ENCODE measurements at places on chromosomes 11 and 22.

GRCh38 chr11:69551963-69552362, 70.5 kb downstream of the LINC01488 start:
- no peak for DNase-seq

GRCh38 chr11:75035911-75036565, 47.3 kb downstream of the NEU3 start:
- peak; percentile 7 for DNase-seq

GRCh38 chr22:29689206-29689879, 30.5 kb upstream of the CABP7 start:
- DNase-seq: no peak

- no peak for DNase-seq
Measured at GRCh38 chr22:21447694-21448402, 19.3 kb upstream of the TMEM191C start.

DNA sequence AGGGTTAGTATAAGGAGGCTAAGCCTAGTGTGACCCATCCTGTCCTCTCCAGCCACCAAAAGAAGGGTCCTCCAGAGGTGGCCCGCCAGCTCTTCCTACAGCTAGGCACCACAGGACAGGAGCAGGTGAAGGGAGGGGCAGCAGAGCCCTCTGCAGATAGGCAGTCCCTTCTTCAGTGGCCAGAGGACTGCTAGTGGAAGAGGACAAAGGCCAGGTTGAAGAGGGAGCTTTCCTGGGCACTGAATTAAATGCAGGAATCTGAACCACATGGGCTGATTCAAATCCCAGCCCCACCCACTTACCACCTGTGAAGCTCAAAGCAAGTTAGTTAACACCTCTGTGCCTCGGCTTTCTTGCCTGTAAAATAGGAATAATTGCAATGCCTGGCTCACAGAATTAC, 409.5 kb downstream of the NXPE2 start:
- no peak for DNase-seq

DNA sequence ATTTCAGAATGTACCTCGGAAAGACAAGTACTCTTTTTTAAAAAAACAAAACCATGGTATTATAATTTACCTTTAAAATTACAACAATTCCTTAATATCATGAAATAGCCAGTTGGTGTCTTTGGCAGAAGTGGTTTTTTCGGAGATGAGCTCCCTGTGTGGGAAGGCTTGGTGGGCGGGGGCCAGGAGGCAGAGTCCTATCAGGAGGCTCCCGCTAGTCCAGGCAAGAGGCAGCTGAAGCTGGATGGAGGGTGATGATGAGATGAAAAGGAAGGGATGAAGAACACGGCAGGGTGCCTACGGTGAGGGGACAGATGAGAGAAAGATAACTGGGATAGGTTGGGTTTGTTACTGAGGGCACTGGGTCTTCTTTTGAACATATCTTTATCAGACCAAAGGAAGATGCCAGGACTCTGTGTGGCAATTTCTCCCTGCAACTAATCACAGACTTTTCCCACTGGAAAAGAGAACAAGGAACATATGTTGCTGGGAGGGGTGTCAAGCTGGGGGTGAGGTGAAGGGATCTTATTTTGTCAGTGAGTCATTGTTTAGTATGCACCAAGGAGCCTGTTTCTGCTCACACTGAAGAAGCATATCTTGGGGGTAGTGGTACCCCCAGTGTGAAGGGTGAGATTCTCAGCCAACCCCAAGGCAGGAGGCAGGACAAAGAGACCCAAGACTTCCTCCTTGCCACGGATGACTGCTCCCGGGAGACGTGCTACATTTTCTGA, 91.5 kb upstream of the YWHAH start:
- no peak for DNase-seq

DNA sequence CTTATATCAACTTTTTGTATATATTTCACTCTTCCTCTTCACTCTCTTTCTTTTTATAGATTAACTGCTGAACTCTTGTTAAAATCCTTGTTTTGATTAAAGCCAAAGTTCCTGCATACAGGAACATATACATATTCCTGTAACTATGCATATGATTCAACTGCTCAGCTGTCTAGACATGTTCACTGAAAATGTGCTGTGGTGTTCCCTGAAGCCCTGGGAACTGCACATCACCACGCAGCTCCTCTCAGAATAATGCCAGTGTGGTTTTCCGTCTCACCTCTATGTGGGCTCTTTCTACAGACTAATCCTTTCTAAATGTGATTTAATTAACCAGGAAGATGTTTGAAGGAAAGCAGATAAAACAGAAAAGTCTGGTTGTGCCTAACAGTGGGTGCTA, 25.6 kb upstream of the MMP12 start:
- no peak for DNase-seq

DNA sequence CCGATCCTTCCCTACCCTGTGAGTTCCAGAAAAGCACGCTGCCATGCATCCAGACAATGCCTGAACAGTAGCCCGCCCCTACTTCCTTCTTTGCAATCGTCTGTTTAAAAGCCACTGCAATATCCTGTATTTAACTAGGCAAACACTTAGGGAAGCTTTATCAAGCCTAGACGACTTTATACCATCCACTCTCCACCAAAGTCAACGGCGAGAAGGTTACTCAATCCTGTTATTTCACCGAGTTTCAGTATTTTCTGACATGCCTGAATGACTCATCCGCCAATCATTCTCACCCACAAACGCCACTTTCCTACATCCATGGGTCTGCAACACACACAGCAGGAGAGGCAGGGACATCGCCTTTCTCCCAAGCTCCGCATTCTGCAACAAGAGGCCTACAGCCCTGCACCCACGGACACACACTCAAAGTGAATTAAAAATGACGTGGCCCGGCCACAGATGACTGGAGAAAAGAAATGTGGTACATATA, 9.3 kb downstream of the CELSR1 start:
- peak; percentile 99 for DNase-seq

GRCh38 chr11:128772814-128773213, 78.9 kb downstream of the FLI1 start:
- no peak for DNase-seq

GRCh38 chr11:12900496-12900895, 108.6 kb upstream of the RASSF10 start:
- no peak for DNase-seq

GRCh38 chr11:133910101-133910500, 46.7 kb downstream of the IGSF9B start:
- DNase-seq: no peak

DNA sequence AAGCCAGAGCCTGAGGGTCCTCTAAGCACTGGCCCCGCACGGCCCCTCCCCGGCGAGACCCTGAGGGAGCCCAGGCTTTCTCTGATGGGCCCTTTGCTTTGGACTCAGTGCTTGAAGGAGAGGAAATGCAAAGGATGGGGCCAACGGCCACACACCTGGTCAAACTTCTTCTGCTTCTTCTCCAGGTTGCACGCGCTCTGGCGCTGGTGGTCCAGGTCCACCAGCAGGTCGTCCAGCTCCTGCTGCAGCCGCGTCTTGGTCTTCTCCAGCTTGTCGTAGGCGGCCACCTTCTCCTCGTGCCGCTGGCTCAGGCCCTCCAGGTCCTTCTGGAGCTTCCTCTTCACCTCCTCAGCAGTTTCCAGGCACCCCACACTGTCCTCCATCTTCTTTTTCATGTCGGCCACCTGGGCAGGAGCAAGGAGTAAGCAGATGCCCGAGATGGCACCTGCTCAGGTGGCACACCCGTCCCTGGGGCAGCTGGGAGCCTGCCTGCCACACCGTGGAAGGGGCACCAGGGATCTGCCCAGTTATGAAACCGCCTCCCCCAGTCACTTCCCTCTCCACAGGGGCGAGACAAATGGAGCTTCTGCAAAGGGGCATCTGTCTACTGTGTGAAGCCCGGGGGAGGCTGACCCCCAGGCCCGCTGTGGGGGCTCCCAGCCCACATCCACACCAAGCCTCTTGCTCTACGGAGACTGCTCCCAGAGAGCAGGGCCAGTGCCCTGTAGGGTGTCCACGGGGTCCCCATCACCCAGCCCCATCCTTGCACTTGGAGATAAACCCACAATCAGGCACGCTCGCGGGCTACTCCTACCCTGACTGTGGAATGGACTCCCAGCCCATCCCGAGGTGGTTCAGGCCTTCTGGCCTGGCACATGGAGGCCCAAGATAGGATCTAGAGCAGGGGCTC, 39.2 kb downstream of the APOL1 start:
- no peak for DNase-seq

- peak; percentile 56 for DNase-seq
Measured at GRCh38 chr11:91296629-91297028, 928.0 kb upstream of the FAT3 start.

- DNase-seq: peak; percentile 8
Measured at GRCh38 chr11:88114486-88115045, 60.7 kb downstream of the RAB38 start.

GRCh38 chr22:19292458-19293230, 1.1 kb upstream of the CLTCL1 start:
- DNase-seq: peak; percentile 59

GRCh38 chr11:95074792-95075563, 8.3 kb downstream of the SRSF8 start:
- no peak for DNase-seq

DNA sequence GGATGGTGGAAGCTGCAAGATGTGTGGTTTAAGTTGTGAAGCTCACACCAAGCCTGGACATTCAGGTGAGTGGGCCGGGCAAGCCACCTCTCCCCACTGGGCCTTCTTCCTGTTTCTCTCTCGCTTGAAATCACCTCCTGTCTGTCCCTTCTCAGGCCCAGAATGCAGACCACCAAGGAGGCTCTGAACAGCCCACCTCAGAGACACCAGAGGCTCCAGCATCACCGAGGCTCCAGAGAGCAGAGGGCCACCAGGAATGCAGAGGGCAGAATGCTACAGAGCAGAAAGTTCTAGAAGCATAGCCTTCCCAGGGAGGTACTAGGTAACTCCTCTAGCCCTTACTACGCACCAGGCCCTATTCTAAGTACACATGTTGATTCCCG, 14.8 kb upstream of the IL2RB start:
- no peak for DNase-seq

- DNase-seq: no peak
Measured at GRCh38 chr11:112320668-112321067, 60.0 kb upstream of the PLET1 start.

GRCh38 chr11:69484427-69485259, 3.2 kb downstream of the LINC01488 start:
- no peak for DNase-seq

DNA sequence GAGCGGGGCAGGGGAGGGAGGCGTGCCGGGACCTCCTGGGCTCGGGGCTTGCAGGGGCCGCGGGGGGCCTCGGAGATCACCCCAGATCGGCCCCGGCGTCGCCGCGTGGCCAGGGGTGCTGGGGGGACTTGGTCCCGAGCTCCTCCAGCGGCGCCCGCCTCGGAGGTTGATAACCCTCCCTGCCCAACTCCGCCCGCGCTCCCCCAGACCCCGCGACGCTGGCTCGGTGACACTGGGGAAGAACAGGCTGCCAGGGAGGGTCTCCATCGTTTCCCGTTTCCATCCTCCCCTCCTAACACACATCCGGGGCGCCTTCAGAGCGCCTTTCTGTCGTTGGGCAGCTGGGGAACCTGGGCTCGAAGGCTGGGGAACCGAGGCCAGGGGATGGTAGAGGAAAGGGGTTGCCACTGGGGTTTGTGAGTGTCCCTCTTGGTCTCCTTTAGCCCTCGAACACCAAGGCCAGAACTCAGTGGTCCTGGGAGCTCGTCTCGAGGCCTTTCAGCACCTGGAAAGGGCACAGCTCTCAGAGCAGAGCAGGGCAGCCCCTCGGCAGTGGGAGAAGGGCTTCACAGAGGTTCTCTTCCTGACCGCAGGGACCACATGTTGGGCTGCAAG, 431 bp downstream of the SLC37A2 start:
- DNase-seq: no peak

DNA sequence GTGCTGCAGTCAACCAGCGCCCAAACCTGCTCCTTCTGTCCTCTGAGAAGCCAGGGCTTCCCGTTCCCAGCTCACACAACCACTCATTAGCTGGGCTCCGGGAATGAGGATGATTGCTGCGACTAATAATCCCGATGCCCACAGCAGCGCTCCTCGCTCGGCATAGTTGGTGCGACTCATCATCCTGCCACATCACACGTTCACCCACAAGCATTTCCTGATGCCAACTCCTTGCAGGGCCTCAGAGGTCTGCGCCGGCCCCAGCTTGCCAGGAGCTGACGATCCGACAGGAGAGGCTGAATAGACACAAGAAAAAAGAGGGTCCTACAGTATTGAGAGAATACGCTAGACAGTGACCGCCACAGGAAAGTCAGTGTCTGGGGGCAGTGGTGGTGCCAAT, 10.6 kb upstream of the CSNK1E start:
- DNase-seq: peak; percentile 9

DNA sequence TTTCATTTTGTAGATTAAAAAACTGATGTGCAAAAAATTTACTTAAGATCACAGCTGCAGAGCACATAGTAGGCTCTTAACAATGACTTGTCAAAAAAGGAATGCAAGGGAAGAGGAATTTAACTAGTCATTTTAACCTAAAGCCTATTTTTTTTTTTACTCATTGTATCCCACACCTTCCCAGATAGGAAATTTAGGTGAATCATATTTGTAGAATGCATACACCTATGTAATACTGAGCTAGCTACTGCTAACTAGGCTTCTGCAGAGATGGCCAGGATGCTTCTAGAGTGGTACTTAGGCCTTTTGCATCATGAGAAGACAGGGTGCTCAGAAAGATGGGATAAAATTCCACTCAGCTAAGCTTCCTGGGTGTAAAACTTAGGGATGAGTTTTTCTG, 387.3 kb downstream of the AASDHPPT start:
- no peak for DNase-seq

DNA sequence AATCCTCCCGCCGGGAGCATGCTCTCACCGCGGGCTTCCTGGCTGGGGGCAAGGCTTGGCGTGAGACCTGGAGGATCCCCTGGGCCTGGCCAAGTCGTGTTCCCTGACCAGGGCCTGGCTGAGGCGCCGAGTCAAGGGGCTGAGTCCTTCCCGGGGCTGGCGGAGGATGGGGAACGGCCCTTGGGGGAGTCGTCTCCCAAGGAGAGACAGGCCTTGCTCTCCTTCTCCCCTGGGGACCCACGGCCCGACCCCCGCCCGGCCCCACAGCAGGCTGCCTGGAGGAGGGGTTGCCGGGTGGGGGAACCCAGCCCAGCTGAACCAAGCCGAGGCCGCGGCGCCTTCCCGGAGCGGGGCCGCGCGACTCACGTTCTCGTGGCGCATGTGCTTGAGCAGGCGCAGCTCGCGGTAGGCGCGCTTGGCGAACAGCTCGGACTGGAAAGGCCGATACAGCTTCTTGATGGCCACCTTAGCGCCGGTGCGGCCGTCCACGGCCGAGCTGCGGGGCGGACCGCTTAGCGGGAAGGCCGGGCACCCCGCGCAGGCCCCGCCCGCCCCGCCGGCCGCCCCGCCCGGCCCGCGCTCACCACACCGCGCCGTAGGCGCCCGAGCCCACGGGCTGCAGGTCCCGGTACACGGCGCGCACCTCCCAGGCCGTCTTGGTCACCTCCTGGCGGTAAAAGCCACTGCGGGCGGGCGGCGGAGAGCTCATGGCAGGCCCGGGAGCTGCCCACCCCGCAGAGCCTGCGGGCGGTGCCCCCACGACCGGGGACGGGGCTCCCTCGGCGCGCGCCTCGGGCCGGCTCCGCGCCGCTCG, 475 bp downstream of the MAPK12 start:
- DNase-seq: peak; percentile 9

GRCh38 chr22:44363980-44364750, 51.4 kb upstream of the SHISAL1 start:
- no peak for DNase-seq

GRCh38 chr22:42930810-42931420, 73.8 kb upstream of the ARFGAP3 start:
- peak; percentile 72 for DNase-seq

- no peak for DNase-seq
Measured at GRCh38 chr11:2271327-2272227, 1.2 kb upstream of the ASCL2 start.

- no peak for DNase-seq
Measured at GRCh38 chr22:42177891-42178336, 47.3 kb upstream of the CYP2D6 start.

- DNase-seq: no peak
Measured at GRCh38 chr11:6481924-6482275, 599 bp downstream of the TIMM10B start.

- DNase-seq: no peak
Measured at GRCh38 chr22:17132112-17132511, 11.0 kb upstream of the TMEM121B start.

Data from MV-4-11 (cell line).